ENCODE measurements at places on chromosomes 6 and 20.

GRCh38 chr20:49853640-49854039 lies 41.0 kb downstream of the SLC9A8 start:
- DNase-seq, result no peak

- DNase-seq, result peak; percentile 93
These were observed 99.0 kb downstream of the GMPR start for GRCh38 chr6:16337295-16337975.

DNA sequence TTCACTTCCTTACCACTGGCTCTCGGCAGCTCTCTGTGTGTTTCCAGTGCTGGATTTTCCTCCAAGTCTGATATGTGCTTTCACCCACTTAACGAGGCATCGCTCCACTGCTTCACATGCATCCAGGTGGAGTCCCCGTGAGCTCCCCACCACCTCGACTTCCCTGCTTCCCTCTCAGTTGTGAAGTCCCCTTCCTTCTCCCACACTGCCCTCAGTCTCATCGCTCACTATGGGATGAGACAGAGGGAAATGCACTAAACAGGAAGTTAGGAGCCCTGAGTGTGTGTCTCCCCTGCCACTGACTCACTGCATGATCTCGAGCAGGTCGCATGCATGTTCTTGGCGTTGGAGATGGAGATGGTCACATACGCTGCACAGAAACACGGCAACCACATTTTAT lies 84.0 kb downstream of the MTHFD1L start:
- no peak for DNase-seq

- no peak for DNase-seq
These were observed 10.7 kb downstream of the DLL1 start for GRCh38 chr6:170279977-170280688.

GRCh38 chr6:4074478-4075235 lies 4.3 kb downstream of the FAM217A start:
- no peak for DNase-seq

DNA sequence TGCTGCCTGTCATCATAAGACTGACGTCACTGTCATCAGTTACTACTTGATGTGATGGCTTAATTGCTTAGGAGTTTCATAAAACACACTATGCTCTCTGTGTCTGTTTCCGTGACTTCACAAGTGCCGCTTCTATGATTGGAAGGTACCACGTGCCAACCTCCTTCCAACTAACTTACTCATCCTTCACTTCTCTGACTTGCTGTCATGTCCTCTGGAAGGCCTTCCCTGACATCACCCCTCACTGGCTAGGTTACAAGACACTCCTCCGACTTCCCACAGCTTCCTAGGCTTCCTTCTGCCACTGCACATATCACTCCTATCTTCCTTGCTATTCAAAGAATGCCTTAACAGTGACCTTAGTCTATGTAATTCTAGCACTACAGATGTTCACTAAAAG lies 20.4 kb downstream of the SERINC3 start:
- DNase-seq, result no peak

DNA sequence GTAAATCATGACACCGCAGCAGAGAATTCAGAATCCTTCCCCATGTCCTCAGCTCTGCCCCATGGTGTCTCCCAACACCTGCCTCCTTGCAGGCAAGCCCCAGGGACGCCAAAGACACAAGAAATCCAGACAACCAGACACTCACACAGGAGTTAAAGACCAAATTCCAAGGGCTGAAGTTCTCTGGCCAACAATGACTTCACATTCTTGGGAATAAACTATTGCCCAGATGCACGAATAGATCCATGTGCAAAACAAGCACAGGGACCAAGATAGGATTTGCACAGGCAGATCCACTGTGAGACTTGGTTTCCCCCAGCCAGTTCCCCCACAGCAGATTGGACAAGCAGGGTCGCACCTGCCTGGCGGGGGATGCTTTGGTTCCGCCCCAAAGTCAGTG lies 246.7 kb downstream of the SOD2 start:
- no peak for DNase-seq

- peak; percentile 14 for DNase-seq
These were observed at the start of gene RBM38 for GRCh38 chr20:57390604-57391438. Gene RBM38, plus strand, starts transcription at chr20:57391396. Its CDS starts 186 bp downstream, at chr20:57391582.

GRCh38 chr20:35539756-35540212 lies 2.1 kb upstream of the ERGIC3 start:
- peak; percentile 38 for DNase-seq

DNA sequence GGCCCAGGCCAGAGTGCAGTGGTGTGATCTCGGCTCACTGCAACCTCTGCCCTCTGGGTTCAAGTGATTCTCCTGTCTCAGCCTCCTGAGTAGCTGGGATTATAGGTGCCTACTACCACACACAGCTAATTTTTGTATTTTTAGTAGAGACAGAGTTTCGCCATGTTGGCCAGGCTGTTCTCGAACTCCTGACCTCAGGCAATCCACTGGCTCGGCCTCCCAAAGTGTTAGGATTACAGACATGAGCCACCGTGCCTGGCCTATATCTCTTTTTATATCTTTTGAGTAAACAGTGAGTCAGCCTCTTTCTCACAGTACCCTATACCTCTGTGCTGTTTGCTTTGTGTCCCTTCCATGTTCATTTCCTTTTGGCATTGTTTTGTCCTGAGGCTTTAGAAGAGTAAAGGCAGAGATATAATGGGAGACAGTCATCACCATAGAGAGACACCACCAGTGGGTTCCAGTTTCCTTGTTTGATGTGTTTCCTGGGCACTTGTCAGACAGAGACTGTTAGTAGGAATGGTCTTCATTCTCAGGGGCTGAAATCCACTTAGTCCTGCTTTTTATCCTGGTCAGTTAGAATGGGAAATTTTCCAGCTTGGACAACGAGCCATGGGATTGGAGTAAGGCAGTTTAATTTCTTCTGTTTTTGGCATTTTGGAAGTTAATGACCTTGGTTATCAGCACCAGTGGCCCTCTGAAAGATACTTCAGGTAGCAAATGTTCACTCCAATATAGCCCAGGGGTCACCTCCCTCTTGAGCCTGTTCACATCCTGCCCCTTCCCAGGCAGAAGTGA lies 32.2 kb upstream of the ASXL1 start:
- no peak for DNase-seq

- DNase-seq, result no peak
These were observed 38.1 kb downstream of the TXLNB start for GRCh38 chr6:139253656-139254055.

- DNase-seq, result no peak
These were observed 28.4 kb upstream of the BTN3A2 start for GRCh38 chr6:26336355-26337198.

DNA sequence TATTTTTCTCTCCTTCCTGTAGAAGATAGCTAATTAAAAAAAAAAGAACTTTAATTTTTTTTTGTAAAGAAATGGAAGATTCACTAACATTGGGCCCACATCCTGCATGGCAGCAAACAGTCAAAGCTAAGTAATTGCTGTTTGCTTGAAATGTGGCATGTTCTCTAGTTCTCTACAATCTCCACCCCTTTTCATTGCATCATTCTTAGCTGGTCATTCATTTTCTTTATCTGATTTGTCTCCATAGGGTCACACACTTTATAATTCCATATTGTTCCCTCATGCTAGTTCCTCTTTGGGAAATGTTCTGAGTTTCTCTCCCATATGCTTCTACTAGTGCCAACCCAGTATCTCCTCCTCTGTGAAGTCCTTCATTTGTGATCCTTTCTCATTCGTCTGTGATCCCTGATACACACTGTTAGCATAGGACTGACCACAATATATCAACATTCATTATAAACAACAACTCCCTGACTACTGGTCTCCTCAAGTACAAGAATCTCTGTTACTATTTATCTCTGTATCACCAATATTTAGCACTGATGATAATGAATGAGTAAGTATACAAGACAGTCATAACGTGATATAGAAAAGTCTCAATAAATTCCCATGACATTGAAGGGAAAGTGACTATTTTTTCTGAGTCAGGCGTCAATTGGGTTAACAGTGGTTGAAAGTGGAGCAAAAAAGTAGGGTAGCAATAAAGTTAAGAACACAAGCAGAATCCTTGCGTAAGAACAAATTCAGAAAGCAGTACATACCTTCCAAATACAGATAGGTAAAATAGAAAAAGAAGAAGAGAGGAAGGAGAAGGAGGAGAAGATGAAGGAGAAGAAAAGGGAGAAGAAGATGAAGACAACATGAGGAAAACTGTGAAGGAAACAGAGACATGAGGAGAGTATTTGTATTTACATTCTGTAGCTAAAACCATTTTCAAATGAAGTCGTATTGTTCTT lies 33.2 kb upstream of the MYB start:
- no peak for DNase-seq

DNA sequence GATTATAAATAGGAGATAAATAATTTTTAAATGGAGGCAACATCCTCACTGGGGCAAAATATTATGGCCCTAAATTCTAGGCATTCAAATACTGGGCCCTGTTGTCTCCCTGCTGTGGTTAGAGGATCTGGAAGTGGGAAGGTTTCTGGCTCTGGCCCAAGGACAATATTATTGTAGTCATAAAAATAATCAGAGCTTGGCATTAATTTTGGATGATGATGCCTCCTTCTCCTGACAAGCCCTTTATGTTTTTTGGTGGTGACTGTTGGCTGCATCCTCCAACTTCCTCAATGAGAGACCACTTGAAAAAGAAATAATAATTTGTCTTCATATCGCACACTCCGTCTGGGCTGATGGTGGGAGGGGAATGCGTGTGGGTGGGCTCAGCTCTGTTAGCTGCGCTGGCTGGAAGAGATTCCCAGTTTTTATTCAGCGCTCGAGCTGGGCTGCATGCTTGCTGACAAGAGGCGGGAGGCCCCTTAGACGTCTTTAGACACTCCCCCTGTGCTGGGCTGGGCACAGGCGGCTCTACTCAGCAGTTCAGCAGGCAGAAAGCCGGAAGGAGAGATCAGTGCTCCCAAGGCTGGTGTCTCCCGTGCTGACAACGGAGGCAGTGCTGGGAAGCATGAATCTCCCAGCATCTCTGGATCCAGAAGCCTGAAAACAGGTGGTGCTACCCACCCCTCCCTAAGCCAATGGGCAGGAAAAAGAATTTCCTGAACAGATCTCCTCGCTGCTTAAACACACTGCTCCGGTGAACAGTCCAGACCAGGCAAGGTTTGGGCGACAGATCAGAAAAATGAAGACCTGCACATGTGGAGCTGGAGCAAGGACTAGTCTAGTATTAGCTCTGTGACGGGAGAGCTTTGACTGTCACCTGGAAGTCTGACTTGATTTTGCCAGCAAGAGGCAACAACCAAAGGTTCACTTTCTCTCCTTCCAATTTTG lies 97.7 kb downstream of the SYCP2 start:
- DNase-seq, result peak; percentile 76

DNA sequence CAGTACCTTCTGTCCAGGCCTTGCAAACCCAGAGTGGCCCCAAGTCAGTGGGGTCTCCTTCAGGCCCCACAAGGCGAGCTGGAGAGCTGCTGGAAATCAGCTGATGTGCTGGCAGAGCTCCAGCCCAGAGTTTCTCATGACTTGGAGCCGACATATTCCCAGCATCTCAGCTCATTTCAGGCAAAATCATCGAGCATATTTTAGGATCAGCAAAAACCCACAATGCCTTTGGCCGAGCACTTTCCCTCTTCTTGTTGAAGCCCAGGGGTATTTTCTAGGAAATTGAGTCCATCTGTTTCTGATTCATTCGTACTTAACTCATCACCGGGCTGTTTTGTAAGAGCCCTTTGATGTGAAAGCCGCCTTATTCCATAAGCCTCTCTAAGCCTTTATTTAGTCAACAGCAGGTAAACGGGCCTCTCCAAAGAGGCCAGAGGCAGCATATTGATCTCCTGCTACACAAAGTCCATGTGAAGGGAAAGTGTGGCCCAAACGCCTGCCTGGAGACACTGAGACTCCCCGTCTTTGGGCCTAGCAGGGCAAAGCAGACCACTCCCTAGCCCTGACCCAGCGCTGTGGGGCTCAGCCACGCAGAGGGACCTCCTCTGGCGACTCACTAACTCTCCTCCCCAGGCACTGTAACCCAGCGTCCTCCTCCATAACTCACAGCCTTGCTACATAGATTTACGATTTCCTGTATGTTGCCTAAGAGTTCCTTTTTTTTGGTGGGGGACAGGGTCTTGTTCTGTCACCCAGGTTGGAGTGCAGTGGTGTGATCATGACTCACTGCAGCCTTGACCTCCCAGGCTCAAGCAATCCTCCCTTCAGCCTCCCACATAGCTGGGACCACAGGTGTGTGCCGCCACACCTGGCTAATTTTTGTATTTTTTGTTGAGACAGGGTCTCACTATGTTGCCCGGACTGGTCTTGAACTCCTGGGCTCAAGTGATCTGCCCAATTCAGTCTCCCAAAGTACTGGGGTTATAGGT lies 12.1 kb upstream of the C20orf203 start:
- DNase-seq, result no peak

- no peak for DNase-seq
These were observed 97.0 kb upstream of the AGPAT4 start for GRCh38 chr6:161370880-161371279.

GRCh38 chr6:2103765-2104523 lies 141.5 kb downstream of the GMDS start:
- peak; percentile 33 for DNase-seq

DNA sequence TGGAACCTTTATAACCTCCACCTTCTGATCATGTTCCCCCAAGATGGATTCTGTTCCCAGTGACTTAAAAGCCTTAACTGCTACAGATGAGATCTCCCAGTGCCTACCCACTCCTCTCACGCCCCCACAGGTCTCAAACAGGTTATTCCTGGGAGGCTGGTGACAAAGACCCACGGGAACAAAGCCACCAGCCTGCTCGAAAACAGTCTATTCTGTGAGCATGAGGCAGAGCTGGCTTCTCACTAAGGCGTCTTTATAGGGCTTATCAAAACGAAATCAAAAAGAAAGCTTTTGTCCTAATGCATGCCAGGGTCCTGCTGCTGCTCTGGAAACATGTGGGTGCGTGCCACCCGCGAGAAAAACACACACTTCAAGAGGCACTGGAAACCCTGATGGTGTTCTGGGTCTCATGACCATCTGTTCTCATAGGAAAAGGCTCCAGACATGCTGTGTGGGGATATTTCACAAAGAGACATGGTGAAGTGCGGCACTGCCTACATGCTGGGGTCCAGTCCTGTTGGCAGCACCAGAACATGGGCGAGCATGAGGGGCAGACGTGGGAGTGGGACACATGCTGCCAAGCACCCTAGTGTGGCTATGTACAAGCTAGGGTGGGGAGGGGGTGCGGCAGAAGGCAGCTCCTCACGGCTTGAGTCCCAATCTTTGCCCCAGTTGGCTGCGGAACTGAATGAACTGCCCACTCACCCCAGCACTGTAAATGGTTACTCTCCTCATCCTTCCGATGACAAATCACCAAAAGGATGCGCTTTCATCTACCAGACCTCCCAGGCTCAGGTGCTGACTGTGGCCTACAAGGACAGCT lies 2.1 kb downstream of the FKBP1A start:
- DNase-seq, result no peak

- no peak for DNase-seq
These were observed 99.4 kb downstream of the YTHDF1 start for GRCh38 chr20:63116412-63117106.

GRCh38 chr20:17463711-17464110 lies 67.5 kb downstream of the BFSP1 start:
- DNase-seq, result no peak
